NCI-H69 (cell line): ENCODE measurements at places on chromosomes 4 and X.

DNA sequence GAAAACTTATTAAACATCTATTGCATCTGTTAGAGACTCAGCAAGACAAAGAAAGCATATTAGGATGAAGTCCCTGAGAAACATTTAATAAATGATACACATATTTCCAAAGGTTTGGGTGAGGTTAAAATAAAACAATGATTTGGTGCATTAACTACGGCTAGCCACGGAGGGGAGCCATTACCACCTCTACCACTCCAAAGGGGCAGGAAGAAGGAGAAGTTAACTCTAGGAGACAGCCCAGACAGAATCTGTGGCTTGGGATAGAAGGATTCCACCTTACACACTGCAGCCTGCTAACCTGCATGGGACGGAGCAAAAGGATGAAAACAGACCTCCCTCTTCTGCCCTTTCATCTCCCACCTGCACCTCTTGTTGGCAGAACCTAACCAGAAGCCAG, 189.1 kb upstream of the C1QTNF7 start:
- no peak for DNase-seq

GRCh38 chrX:49210406-49210805, 10.4 kb upstream of the SYP start:
- DNase-seq: no peak

- DNase-seq: no peak
These were observed 226.3 kb upstream of the PGRMC2 start for GRCh38 chr4:128513664-128514484.

- DNase-seq: no peak
These were observed 443.3 kb upstream of the FAT1 start for GRCh38 chr4:187166886-187167512.

- DNase-seq: no peak
These were observed 730.3 kb downstream of the TRIML1 start for GRCh38 chr4:188869581-188869980.

GRCh38 chr4:151259752-151260151, 17.2 kb upstream of the PRSS48 start:
- DNase-seq: no peak

DNA sequence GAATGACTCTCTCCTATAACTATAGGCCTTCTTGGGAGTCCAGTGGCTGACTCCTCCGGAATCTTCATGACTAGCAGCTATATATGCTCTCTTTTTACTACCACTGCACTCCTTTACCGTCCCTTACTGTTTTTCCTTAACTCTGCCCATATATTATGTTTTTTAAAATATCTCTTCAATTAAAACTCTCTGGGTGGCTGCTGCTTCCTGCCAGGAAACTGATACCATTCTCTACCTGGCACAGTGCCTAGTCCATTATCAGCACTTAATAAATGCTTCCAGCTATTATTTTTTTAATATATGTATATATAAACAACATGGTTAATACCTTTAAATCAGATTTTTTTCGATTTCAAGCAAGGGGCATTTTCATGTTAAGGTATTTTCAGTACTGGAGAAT, 136.6 kb upstream of the FAM47B start:
- no peak for DNase-seq

DNA sequence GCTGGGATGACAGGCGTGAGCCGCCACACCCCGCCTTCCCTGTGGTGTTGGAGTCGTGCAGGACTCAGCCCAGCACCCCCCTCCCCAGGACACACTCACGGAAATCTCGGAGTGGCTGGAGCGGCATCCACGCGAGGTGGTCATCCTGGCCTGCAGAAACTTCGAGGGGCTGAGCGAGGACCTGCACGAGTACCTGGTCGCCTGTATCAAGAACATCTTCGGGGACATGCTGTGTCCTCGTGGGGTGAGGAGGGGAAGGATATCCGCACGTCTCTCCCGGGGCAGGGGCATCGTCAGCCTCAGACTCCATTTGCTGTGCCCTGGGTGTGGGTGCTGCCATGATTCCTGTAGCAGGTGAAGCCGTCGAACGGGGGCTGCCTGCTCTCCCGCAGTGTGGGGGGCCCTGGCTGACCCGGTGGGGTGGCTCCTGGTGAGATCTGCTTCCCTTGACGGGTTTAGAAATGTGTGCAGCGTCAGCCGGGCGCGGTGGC, 10.3 kb downstream of the PLCXD1 start:
- no peak for DNase-seq

DNA sequence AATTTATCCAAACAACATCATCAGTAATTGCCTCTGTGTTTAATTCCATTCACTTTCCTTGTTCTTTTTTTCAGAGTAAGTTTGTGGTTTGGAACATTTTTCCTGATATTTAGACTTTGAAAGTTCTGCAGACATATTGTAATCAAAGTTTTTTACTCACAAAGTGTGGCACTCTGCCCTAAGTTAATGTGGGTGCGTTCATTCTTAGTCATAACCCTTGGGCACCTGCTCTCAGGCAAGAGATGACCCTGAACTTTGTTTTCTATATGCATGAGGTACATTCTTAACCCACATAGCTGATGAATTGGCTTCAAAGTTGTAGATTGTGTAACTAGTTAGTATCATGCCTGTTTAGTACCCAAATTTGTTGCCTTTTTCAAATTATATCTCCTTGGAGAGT, 424.3 kb downstream of the GRXCR1 start:
- no peak for DNase-seq

DNA sequence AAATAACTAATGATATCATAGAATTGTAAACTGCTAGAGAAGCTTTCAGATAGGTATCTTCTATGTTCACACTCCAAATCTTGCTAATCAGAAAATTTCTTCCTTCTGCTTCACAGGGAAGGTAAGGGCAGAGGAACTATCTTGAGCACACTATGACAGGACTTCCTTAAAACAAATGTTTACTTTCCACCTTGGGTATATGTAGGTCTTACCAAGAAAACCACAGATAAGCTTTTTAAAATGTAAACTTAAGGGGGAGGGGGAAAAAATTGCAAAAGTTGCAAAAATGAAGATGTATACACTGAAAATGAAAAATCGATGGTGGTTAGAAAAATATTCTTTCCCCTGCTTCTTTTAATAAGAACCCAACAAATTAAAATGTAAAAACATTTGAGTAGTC, 30.9 kb downstream of the YTHDC1 start:
- no peak for DNase-seq

DNA sequence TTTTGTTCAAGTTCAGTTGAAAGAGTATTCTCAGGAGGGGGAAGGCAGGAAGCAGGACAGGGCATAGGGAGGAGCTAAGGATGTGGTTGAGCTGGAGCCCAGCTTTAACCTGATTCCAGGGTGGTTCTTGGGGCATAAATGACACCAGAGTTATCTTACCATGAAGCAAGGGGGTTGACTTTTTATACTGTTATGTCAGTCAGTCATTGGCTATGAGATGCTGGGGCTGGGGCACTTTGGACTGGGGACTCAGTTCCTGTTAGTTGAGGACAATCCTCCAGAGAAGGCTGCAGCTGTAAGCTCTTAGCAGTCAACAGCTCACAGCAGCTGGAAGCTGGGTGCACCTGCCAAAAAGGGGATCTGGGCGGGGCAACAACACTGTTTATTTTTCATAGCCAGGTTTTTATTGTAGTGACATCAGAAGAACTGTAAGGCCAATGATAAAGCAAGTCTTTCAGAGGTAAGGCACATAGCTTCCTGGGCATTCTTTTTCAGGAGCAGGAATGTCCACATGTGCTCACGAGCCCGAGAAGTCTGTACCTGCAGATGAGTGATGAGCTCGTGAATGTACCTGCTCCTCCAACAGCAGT, 78.5 kb downstream of the MID1IP1 start:
- DNase-seq: peak; percentile 51

DNA sequence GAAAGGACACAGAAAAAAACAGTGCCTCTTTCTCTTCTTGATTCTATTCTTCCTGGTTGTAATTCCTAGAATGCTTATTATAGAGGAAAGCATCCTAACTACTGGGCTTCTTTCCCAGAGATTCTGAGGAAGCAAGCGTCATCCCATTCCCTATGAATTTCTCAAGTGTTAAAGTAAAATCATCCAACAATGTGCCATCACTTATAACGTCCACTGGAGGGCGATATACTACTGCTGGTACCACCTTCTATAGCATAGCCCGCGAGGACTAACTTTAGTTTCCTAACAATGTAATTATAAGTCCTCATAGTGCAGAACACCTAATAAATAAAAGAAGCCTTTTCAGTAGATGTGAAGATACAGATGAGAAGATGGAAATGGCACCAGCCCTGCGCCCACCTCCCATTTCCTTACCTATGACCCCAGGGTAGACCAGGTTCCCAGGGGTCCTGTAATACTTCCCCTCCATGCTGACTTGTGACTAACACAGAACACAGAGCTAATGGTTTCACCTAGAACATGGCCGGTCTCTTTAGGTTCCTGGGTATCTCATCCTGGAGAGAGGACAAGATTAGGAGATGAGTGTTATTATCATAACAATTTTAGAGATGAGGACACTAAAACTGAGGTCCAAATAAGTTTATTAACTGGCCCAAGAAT, 4.2 kb downstream of the CENPVL3 start:
- peak; percentile 39 for DNase-seq

DNA sequence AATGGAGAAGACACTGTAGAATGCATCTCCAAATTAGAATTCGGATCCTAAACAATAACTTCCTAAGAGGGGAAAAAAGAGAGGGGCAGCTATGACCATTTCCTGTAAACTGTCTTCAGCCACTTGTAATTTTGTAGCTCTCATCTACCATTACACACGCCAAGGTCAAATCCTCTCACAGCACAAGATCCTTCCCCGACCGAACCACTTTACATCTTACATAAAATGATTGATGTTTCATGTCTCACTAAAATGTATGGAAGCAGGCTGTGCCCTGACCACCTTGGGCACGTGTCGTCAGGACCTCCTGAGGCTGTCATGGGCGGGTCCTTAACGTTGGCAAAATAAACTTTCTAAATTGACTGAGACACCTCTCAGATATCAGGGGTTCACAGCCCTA, 24.1 kb upstream of the PBDC1 start:
- DNase-seq: peak; percentile 43

GRCh38 chr4:3323071-3323481, 30.3 kb downstream of the RGS12 start:
- no peak for DNase-seq

DNA sequence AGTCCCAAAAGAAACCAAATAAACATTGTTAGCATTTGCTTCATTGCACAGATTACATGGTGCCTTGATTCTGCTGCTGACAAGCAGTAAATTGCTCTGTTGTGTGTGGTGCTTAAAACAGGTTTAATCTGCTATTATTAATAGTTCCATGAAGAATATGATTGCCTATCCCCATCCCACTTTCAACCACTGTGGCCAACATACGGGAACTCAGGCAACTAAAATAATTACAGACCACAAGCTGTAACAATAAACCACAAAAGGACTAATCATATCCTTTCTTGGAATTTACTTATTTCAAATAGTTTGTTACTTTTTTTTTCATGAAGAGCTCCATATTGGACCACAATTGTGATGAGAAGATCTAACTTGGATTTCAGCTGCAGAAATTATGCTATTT, 131.5 kb downstream of the PACRGL start:
- no peak for DNase-seq

DNA sequence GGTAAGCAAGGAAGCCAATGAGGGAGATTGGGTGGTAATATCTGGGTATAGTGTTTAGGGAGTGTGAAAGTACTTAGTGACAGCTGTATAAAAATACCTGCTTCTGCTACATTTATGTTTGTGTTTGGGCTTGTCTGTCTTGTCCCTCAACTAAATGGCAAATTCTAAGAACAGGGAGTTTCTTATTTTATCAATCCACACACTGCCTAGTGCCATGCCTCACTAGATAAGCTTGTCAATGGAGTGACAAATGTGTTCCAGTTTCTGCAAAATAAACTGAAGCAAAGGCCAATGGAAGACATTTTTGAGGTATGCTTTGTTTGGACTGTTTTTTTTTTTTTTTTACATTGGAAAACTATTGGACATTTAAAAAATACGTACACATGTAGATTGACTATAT, 418.0 kb downstream of the SH2D1A start:
- no peak for DNase-seq

- DNase-seq: peak; percentile 44
These were observed 412 bp downstream of the SLC10A3 start for GRCh38 chrX:154490021-154490413.

- DNase-seq: no peak
These were observed 193.6 kb downstream of the FBXW7 start for GRCh38 chr4:152342293-152342692.
